HFF-Myc (cell line): ENCODE measurements at places on chromosomes 16 and 17.

GRCh38 chr16:86377251-86378022 lies 132.9 kb upstream of the FOXF1 start:
- no peak for DNase-seq

DNA sequence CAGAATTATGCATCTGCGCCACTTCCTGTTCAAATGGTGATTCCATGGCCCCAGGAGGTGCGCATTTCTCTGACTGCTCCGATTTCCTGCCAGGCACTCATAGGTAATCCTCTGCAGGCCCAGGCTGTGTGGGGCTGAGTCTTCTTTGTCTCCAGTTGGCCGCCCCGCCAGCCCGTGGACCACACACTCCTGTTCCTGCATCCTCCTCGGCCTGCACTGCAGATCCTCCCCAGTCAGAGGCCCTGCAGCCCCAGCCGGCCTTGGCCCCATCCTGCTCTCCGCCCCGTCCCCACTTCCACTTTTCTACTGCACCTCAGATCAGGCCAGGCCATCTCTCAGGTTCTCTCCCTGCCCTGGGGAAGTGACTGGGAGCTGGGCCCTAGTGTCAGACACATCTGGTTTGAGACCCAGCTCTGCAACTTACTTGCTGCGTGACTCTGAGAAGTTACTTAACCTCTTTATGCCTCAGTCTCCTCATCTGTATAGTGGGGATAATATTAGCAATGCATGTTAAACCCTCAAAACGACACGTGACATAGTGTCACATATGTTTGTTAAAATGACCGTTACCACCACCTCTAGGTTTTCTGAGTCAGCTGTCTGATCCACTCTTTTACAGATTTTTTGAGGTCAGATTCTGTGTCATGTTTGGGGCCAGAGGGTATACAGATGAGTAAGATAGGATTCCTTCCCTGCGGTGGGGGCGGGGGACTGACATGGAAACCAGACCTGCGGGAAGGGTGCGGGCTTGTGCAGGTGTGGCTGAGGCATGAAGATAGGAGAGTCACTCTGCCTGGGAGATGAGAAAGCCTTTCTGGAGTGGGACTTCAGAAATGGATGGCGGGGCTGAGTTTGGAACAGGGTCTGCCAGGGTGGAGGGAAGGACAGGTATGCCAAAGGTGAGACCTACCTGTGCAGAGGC lies 12.8 kb downstream of the RAB11FIP4 start:
- DNase-seq = no peak

DNA sequence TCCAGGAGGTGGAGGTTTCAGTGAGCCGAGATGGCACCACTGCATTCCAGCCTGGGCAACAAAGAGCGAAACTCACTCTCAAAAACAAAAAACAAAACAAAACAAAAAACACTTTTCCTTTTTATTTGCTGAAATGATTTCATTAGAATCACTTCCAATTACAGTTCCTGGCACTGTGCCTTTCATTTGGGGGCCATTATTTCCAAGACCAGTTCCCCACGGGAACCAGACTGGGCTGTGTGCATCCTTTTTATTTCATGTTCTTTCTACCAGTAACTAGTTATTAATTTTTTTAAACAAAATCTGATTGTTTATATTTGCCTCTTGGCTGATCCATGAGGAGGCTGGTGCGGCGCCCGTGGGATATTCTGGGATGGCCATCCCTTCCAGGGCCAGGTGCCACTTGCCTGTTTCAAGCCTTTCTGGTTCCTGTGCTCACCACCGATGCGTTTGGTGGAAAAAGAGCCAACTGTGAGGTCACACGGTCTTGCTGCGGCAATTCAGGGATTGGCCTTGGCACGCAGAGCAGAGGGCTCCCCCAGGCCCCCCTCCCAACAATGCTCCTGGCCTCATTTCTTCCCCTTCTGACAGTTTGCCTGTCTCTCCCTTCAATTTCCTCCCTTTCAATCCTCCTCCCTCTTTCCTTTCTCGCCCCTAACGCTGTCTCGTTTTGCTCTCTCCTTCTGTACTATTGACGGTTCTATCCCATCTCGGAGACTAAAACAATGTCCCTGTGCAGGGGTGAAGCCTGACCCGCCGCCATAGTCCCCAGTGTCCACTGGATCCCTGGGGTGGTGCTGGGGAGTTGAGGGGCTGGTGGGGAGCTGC lies 13.4 kb downstream of the UBALD1 start:
- DNase-seq = no peak

DNA sequence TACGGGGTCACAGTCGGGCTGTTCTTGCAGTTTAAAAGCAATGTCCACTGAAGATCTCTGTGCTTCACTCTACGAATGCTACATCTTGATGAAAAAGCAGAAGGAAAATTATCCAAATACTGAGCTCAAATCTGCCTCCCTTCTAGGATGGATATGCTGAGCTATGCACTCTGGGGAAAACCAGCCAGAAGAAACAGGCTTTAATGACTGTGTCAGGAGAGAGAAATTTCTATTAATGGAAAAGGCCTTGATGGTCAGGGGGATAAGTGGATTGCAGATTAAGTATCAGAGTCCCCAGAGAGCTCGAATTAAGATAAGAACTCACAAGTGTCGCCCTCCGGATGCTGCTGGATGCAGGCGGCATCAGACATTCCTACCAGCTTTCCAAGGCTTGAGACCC lies 39.6 kb upstream of the RCVRN start:
- DNase-seq = no peak

- DNase-seq = no peak
Measured at GRCh38 chr17:43545383-43545632, 832 bp downstream of the ETV4 start.

DNA sequence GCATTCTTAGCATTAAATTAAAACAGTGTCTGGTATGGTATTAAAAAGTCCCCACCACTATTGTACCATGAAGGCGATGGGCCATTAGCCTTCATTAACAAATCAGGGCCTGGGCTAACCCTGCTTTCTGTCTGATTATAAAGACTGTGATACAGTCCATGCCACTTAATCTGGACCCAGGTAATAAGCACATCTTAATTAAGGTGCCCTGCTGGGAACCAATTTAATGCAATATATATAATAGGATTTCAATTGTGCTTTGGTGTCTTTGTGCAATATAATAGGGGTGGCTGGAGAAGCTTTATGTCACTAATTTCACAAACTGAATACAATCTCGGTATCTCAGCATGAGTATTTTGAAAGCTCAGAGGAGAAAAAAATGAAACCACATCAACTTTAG lies 64.4 kb upstream of the CDH8 start:
- DNase-seq = no peak

DNA sequence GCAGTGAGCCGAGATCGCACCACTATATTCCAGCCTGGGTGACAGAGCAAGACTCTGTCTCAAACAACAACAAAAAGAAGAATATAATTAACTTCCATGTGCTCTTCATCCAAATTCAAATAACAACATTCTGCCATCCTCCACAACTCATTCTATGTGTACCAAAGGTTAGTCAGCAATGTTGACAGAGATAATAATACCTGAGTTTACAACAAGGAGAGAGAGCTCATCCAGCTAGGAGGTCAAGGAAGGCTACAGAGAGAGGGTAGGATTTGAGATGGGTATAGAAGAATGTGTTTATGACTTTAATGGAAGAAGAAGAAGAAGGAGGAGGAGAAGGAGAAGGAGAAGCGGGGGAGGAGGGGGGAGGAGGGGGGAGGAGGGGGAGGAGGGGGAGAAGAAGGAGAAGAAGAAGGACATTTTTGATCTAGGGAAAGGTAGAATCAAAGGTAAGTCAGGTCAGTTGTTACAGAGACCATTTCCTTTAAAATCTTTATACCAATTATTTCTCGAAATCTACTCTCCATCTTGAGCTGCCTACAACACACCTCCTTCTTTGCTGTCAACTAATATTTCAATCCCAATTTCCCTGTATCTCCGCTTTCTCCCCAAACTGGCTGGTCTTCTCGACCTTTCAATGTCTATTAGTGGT lies 10.1 kb upstream of the HSF5 start:
- no peak for DNase-seq

DNA sequence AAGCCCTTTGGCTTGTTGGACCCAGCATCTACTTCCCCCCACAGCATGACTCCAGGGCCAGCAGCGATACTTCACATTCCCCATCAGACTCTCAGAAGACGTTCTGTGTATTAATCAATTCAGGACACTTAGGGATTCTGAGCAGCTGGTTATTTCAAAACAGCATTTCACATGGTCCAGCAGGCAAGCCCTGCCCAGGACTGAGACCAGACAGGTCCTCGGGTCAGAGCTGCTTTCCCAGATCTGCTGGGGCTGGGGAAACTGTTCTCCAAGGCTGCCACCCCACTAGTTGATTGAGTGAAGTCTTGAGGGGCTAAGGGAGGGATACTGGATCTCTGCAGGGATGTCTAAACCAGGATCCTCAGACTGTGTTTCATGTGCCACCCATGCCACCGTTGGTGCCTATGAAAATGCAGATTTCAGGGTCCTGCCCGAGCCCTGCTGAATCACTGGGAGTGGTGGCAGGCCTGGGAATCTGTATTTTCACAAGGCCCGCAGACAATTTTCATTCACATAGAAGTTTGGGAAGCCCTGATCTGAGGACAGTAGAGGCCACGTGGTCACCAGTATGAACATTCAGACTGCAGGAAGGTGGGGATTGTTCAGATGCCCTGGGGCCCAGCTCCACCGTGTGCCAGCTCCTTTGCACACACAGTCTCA lies 40.6 kb upstream of the CDH5 start:
- no peak for DNase-seq

GRCh38 chr17:63928966-63929695 lies 3.0 kb downstream of the CD79B start:
- DNase-seq = no peak

DNA sequence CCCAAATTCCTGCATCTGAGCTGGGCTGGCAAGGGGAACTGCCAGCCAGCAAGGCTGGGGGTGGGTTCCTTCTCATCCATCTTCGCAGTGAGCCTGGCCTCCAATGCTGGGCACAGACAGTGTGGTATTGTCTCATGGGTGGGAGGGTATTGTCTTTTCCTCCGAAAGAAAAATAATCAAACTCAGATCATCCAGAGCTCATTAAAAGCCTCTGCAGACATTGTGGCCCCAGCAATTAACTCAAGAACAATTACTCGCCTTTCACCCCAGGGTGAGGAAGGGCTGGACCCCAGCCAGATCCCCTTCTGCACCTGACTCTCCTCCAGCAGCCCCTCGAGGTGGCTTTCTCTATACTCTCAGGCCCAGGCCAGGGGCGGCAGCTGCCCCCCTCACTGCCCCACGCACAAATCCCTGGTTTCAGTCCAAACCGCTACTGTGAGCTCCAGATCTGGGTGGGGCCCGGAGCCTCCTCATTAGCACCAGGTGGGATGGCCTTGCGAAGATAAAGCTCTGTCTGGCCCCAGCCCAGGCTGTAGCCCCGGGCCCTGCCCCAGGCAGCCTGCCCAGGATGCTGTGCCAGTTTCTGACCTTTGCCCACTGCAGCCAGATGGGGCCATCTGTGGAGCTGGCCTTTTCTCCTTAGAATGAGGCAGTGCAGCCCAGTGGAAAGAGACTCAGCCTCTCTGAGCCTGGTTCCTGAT lies 2.3 kb upstream of the KRT15 start:
- no peak for DNase-seq

- DNase-seq = no peak
Measured at GRCh38 chr16:83794860-83795554, 12.8 kb upstream of the HSBP1 start.

GRCh38 chr17:29177871-29178749 lies 2.1 kb downstream of the MYO18A start:
- DNase-seq = no peak

DNA sequence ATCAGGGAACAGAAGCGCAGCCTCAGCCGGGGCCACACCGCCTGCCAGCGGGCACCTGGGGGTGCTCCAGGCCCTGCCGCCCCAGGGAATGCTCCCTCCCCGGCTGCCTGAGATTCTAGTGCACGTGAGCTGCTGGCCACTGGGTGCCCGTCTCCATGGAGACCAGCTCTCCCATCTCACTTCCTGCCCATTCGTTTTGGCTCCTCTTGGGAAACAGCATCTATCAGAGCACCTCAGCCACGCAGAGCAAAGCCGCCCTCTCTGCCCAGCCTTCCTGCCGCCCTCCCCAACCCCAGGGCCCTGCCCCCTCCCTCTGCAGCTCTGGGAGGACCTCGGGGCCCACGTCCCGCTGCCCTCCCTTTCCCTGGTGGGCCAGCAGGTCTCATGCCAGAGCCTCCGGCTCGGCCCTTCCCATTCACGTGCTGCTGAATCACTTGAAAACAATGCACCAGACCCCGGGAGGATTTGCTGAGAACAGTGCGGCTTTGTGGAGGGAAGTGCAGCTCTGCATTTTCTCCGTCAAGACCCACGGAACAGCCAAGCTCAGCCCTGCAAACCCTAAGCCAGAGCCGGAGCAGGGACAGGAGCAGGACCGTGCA lies 19.4 kb downstream of the CEP295NL start:
- DNase-seq = peak; percentile 83

DNA sequence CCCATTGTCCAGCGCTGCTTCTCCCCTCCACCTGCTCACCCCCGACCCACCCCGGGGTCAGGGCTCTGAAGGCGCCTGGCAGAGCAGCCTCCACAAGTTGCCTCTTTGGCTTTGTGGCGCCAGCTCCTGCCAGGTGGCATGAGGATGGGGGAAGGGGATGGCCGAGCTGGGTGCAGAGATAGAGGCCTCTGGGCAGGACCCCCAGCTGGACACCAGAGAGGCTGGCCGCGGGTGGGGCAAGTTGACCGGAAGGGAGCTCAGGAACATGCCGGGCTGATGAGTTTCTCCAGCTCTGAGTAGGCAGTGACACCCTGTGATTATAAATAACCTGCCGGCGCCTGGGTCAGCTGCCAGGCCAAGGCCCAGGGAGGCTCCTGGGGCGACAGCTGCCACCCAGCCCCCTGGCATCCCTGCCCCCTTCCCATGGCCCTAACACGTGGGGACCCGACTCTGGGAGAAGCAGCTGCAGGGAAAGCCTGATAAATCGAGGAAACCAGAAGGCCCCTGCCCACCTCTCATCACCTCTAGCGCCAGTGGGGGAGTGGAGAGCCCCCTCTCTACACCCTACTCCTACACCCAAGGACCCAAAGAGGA lies 729 bp downstream of the P2RX5 start:
- DNase-seq = no peak

GRCh38 chr17:50165867-50166517 lies at the start of gene SGCA:
SGCA (plus strand) TSS chr17:50166005; CDS start chr17:50166041, 36 bp downstream.
- no peak for DNase-seq

DNA sequence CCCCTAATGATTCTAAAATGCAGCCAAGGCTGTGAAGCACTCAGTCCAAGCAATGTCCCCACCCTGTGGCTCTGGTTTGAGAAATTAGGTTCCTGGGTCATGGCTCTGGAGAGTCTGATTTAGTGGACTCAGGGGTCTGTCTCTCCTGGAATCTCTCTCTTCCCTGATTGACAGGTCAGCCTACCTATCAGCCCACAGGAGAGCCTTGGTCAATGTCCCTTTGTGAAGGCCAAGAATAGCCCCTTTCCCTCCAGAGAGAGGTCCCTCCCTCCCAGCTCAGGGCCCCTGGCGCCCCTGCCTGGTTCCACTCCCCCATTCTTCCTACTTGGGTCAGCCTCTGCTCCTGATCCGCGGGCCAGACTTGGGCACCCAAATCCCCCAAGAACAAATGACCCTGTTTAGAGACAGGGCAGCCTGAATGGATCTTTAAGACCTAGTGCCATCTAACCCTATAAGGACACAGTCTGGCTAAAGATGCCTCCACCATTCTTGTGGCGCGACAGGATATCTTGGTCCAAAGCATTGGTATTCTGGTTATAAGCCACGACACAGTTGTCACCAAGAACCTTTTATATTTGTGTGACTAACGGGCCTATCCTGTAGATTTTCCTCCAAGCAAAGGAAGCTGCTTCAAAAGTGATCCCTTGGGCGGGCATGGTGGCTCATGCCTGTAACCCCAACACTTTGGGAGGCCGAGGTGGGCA lies 38.3 kb upstream of the PRSS54 start:
- DNase-seq = no peak
